ENCODE measurements at places on chromosomes 12 and 14. TPM values are rescaled to one million over a fixed set of nuclear protein-coding genes. Genes with fewer than 3 reads are reported as not detected.
A peak's percentile ranks its signal among the peaks of the same experiment; 100 is the strongest.

DNA sequence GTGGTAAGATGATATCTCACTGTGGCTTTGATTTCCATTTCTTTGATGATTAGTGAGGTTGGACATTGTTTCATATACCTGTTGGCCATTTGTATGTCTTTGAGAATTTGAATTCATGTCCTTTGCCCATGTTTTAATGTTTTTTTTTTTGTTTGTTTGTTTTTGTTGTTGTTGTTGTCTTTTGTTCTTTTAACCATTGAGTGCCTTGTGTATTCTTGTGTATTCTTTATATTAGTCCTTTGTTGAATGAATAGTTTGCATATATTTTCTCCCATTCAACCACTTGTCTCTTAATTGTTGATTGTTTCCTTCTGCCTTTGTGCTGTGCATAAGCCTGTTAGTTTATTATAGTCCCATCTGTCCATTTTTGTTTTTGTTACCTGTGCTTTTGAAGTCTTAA lies 71.9 kb downstream of the FBXO33 start:
- DNase-seq = no peak

DNA sequence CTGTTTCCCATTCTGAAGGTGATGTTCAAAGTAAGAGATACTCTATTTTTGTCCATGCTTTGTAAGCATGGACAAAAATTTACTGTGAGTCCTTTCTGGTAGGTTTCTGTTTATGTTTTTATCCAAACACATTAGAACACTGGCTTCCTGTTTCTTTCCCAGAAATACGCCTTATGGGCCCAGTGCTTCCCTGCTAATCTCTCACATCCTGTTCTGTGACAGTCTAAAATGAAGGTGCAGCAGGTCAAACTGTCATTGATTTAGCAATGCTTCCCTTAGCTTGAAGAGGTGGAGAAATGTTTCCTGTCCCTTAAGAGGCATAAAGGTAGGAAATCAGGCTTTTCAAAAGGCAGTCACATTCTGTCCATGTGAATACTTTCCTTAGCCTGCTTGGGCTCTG lies 305.6 kb downstream of the RPS29 start:
- no peak for DNase-seq

GRCh38 chr12:84056-84455 lies 17.5 kb downstream of the IQSEC3 start:
- no peak for DNase-seq

DNA sequence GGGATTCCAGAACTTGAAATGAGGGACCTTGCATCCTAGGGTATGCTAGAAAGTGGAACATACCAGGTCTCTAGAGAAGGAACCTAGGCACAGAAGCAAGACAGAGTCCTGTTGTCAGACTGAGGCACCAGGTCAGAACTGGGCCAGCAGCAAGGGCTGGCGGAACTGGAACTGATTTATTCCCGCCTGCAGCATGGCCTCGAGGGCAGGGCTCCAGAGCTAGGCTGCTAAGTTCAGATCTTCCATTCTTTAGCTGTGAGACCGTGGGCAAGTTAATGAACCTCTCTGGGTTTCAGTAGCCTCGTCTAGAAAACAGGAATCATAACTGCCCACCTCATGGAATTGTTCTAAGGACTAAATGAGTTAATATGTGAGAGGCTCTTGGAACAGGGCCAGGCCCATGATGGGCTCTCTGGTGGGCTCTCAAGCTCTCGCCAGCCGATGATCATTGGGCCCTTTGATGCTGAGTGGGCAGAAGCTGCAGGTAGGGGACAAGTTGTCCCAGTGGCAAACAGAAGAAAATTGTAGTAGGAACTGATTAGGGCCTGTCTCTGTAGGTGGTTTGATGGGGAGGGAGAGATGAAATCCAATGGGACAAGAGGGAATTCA lies 199.8 kb downstream of the ZFP36L1 start:
- no peak for DNase-seq

GRCh38 chr14:67853715-67854114 lies 34.1 kb downstream of the RAD51B start:
- no peak for DNase-seq

- DNase-seq = no peak
Measured at GRCh38 chr14:60845523-60845922, 111.0 kb downstream of the MNAT1 start.

- DNase-seq = no peak
Measured at GRCh38 chr12:100450735-100451134, 22.9 kb upstream of the NR1H4 start.

DNA sequence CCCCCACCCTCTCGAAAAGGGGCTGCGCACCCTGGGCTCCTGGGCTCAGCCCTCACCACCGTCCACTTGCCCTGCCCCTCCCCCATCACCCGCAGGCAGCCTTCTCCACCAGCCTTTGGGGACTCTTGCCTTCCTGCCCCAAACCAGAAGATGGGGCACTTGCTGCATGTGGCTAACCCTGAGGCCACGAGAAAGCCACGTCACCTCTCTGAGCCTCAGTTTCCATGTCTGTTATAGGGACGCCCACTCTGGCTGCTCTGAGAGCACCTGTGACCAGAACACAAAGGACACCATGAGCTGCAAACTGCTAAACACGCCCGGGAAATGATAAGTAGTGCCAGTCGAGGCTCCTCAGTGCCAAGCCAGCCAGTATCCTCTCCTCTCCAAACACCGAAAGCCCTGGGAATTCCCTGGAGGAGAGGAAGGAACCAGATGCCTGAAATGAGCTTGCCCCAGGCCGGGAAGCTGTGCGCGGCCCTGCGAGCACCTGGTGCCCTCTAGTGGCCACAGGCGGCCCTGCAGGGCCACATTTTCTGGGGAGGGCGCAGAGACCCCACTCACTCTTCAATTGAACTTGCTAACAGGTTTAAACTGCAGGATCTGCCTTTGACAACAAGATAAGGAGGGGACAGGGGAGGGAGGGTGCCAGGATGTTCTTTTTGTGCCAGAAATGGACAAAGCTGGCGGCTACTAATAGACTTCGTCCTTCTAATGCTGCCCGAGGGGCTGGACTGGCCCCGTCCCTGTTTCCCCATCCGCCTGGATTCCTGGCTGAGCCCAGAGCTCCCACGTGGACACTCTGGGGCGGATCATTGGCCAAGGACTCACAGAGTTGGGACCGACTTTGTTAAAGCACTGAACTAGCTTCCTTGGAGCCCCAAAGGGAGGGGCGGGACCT lies 10.2 kb upstream of the SERPINA9 start:
- DNase-seq = peak; percentile 18

GRCh38 chr14:51889851-51890250 lies 29.4 kb downstream of the GNG2 start:
- DNase-seq = no peak

DNA sequence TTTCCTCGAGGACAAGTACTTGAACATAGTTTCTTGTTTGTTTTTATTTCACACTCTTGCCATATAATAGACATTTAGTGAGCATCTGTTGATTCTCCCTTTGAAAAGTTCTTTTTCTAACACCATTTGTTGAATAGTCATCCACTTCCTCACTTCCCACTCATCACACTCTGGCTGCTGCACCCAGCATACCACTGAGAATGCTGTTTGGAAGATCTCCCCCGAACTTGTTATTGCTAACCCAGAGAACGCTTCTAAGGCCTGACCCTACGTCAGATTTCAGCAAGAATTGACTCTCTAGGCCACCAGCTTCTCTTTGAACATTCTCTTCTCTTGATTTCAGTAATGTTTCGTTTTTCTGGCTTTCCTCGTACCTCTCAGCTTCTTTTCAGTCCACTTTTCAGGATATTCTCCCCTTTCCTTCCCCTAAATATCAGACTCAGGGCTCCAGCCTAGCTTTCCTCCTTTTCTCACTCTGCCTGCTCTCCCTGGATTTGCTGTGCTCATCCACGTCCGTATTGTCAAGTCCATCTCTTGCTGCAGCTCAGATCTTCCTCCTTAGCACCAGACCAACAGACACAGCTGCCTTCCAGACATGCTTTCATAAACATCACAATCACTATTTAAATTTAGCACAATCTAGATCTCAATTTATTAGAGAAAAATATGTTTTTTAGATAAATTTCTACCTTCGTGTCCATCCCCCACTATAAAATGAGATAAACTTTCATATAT lies 94.0 kb upstream of the SLC38A4 start:
- no peak for DNase-seq

- DNase-seq = no peak
Measured at GRCh38 chr14:95533391-95533821, 1.4 kb upstream of the GLRX5 start.

GRCh38 chr12:96212456-96213375 lies 18.5 kb downstream of the ELK3 start:
- DNase-seq = no peak

DNA sequence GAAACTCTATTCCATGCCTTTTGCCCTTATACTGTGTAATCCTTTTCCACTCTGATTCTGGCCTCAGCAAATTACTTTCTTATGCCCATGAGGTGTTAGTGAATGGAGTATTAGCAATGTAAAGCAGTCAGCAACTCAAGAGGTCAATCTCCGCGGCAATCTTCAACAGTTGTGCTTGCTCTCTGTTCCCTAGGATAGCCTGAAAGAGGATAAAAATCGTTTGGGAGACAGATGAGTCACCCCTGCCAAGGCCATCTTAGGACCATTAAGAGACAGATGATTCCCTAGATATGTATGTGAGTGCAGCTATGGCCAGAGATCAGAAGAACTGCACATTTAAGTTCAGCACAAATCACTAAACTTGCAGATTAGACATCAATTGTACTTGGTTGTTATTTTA lies 1145.8 kb downstream of the GALC start:
- no peak for DNase-seq

DNA sequence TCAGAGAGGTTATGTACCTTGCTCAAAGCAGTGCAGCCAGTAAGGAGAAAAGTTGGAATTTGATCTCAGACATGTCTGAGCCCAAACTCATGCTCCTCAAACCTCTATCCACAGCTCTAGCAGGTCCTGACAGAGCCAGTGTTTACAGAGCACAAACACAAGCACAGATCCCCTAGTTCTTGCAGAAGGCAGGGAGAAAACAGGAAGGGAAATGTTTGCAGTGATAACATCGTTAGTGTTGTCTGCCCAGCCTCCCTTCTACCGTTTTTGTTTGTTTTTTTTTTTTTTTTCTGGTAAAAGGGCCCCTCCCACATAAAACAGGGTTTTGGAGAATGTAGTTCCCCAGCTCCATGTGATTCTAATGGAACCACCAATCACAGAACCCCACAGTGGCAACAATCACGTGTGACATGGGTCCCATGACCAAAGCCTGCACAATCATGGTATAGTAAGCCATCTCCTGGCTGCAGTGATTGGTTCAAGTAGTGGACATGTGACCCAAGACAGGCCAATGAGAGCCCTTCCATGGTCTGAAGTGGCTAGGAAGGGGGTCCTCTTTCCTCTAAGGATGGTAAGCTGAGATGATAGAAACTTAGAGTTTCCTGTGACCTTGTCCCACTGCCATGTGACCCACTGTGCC lies 513.4 kb downstream of the MED13L start:
- DNase-seq = no peak

DNA sequence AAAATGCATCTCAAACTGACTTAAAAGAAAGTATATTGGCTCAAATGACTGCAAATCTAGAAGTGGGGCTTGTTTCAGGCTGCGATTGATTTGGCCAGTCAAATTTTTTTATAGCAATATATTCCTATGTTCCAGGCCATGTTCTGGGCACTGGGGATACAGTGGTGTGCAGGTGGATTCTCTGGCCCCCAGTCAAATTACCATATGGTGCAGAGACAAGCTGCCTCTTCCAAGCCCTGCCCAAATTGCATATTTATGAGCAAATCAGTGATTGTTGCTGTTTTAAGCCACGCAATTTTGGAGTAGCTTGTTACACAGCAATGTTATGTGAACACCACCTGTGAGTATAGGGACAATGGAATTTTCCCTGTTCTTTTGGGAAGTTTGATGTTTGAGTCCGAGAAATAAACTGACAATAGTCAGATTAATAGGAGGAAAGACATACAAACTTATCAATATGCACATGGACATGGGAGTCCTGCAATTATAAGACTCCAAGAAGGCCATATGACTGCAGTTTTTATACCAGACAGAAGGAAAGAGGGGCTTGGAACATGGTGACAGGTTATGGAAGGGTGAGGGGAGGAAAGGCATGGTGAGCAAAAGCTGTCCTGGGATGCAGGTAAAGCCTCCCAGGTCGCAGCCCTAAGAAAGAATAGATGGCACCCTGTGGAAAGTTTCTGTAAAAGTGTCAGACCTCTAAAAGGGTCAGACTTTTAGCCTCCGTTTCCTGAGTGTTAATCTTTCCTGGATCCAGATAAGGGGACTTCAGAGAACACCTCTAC lies 13.1 kb upstream of the CRY1 start:
- no peak for DNase-seq

The DDX24 gene
- polyA plus RNA-seq = 157 TPM

The RNF41 gene
- 43.1 TPM for polyA plus RNA-seq

The CLEC6A gene
- polyA plus RNA-seq = not detected

The RNASE13 gene
- polyA plus RNA-seq = 0.52 TPM

The TMEM229B gene
- polyA plus RNA-seq = 2.6 TPM

The SSPN gene
- polyA plus RNA-seq = 18.0 TPM

The GLIPR1L1 gene
- polyA plus RNA-seq = not detected

The CMKLR1 gene
- 3.6 TPM for polyA plus RNA-seq

The CD163 gene
- polyA plus RNA-seq = 28.0 TPM

The ACTR10 gene
- 102 TPM for polyA plus RNA-seq

The ANAPC7 gene
- 74.3 TPM for polyA plus RNA-seq

The ST8SIA1 gene
- 7.8 TPM for polyA plus RNA-seq

All from left renal pelvis (tissue), 4 donors.